ENCODE measurements at places on chromosomes 7 and 10.

GRCh38 chr10:86261941-86262687 lies 104.5 kb downstream of the GRID1 start:
- no peak for DNase-seq

DNA sequence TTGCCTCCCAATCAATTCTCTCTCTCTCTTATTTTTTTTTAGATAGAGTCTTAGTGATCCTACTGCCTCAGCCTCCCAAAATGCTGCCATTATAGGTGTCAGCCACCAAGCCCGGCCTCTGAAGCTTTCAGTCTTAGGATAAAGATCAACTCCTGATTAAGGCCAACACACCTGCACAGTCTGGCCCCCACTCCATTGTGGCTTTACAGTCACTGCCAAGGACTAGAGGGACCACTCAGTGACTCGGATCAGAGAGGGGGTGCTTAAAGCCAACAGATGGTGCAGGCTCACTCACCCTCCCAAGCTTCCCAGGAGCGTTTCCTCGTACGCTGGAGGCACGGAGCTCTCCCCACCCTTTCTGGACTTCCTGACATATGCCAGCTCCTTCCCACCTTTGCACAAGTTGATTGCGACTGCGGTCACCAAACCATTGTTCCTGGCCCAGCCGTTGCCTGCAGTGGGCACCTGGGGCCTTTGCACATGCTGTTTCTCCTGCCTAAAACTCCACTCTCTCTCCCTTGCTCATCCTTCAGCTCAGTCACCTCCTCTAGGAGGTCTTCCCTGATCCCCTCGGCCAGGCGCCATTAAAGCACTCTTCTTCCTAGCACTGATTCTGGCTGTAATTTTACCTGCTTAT lies 1.7 kb upstream of the CDH23 start:
- DNase-seq: no peak

DNA sequence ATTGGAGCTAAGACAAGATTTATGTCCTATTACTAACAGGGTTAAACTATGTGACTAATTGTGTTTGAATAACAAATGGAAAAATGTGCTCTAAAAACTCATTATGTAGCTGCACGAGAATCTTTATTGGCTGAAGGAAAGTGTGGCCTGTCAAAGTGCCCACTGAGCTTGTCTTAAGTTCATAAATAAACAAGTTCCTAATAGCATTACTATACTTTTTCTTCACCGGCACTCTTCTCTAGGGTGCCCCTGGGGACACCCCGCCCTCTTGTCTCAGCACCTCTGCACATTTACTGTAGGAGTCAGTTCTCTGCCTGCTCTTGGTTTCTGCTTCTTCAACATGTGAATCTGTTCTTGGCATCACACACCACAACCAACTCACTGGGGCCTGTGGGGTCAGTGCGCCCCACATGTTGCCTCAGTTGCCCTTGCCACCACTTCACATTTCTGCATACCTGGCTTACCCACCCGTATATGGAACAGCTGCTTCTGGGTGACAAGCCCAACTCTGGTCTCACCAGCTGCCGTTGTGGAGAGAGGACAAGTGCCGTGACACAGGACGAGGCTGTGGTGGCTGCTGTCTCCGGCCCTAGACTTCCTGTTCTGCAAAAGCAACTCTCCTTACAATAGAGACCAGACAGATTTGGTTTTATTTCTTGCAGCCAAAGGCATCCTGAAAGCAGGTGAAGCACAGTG lies 96.3 kb upstream of the DDC start:
- DNase-seq: no peak

DNA sequence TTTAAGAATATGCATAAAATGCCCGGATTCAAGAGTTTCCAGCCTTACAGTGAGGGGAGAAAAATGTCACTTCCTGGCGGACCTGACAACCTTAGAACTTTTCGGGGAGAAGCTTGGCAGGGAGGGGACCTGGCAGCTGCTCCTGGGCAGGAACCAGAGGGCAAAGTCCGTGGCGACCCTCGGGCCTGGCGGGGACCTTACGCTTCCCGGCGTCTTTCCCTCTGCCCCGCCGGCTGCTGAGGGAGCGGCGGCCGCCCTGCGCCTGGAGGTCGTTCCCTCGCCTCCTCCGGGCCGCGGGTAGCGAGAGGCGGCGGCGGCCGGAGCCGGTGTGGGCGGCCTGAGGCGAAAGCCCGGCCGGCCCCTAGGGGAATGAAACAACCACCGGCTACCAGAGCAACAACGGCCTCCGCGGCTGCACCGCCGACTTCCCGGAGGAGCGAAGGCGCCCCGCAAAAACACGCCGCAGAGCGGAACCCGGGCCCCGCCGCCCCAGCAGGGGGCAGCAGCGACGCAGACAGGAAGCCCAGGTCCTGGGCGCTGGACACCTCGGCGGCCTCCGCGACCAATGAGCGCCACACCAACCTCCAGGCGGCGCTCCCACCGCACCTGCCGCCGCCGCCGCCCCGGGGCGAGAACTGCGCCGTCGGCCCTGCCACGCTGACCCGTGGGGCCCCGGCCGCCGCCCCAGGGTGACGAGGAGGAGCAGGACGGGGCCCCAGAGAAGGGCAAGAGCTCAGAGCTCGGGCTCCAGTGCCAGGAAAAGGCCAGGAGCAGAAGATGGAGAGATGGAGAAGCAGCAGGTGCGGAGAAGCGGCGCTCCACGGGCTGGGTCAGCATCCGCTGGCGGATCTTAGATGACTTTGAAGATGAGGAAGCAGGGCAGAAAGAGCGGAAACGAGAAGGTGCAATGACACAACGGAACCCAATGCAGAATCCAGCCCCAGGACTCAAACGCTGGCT lies 10.5 kb upstream of the ACSM6 start:
- peak; percentile 30 for DNase-seq

DNA sequence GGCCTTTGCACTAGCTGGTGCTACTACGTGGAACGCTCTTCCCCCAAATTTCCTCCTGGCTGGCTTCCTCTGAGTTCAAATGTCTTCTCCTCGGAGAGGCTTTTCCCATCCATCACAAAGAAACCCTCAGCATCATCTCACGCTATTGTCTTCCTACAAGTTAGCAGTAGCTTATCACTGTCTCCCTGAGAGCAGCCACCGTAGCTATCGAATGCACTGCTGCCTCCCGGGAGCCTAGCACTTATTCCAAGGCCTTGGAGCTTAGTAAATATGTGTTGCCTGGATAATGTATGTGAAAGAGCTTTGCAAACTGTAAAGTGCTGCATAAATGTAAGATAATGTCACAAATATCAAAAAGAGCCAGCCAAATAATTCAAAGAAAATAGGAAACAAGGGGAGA lies 124.4 kb downstream of the KCNMA1 start:
- no peak for DNase-seq

DNA sequence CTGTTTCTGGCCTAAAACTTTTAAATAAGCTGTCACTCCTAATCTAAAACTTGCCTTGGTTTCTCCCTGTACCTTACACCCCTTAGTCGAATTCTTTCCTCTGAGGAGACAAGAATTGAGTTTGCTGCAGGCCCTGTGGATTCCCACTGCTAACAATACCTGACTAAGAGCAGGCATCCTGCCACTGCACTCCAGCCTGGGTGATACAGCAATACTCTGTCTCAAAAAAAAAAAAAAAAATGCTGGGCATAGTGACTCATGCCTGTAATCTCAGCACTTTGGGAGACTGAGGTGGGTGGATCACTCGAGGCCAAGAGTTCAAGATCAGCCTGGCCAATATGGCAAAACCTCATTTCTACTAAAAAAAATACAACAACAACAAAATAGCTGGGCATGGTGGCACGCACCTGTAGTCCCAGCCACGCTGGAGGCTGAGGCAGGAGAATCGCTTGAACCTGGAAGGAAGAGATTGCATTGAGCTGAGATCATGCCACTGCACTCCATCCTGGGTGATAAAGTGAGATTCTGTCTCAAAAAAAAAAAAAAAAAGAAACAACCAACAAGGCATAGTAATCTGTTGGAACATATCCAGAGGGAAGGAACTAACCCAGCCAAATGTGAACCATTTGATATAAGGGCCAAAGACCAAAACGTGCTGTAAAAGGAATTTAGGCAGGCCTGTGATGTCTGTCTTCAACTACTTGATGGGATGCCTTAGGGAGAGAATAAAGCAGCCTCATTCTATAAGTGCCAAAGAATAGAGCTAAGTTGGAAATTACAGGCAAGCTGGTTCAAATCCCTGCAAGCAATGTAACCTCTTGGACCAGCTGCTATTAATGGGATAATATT lies 732.7 kb upstream of the AUTS2 start:
- DNase-seq: no peak

DNA sequence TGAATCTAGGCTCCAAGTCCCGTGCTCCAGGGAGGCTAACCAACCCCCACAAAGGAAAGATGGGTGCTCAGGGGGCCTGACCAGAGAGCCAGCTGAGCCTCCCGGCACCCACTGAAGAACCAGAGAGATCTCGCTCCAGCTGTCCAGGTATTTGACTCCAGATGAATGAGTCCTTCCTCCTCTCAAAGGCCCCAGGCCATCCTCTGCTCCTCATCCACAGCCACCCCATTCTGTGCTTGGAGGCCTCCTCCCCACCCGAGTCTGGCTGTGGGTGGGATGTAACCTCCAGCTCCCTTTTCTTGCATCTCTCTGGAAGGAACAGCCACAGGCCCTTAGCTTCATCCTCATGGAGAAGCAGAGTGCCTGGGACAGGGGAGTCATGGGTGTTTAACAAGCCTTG lies 44.6 kb downstream of the VSTM4 start:
- DNase-seq: no peak

GRCh38 chr7:69285854-69286253 lies 312.4 kb upstream of the AUTS2 start:
- DNase-seq: no peak

Measured in stimulated activated CD8-positive, alpha-beta memory T cell treated with anti-CD3 and anti-CD28 coated beads, Interleukin-4, amount 100 ng/mL, for 1 hour (primary cell).